SHP77 treated with DMSO at 0.1 percent for 48 hours (cell line): ENCODE measurements at places on chromosomes 5 and 9.

GRCh38 chr9:77667151-77667550, 19.0 kb upstream of the GNA14 start:
- no peak for DNase-seq

- DNase-seq: no peak
Observed at GRCh38 chr9:130204959-130205358, 32.8 kb downstream of the NCS1 start.

DNA sequence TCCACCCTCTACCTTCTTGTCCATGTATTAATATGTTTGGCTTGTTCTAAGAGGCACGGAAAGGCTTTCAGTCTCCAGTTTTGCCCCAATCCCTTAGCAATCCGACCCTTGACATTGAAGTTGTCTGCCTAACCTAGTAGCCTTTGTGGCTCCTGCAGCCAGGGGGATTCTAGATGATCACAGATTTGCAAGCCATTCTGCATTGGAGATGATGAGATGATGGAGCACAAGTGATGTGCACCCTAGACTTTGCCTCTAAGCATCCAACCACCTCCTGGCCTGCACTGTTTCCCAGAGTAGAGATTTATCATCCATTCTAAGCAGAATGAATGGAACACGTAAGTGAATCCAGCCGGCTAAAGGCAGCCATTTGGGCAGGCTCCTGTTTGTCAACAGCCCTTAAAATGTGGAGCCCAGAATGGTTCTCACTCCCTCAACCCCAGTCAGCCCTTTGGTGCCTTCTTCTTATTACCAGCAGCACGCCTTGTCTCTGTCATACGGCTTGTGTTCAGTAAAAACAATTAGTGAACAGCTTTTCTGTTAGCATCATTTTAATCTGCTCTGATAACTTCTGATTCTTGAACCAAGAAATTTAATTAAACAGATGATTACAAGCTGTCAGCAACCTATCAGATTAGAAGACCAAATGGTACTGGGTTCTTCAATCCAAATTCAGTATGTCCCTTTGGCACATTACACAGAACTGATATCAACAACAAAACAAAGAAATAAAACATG, 5.7 kb upstream of the TRAF1 start:
- no peak for DNase-seq

DNA sequence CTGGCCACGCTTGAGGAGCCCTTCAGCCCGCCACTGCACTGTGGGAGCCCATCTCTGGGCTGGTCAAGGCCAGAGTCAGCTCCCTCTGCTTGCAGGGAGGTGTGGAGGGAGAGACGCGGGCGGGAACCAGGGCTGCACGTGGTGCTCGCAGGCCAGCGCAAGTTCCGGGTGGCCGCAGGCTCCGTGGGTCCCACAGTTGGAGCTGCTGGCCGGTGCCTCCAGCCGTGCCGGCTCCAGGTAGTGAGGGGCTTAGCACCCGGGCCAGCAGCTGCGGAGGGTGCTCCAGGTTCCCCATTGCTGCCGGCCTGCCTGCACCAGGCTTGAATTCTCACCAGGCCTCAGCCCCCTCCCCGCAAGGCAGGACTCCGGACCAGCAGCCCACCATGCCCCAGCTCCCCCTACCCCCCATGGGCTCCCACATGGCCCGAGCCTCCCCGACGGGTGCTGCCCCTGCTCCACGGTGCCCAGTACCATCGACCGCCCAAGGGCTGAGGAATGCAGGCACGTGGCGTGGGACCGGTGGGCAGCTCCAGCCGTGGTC, 192.8 kb upstream of the IZUMO3 start:
- DNase-seq: no peak

GRCh38 chr5:141681695-141682641, at the start of gene ARAP3:
ARAP3 (minus strand) TSS chr5:141682230; CDS start chr5:141680486, 1,744 bp downstream.
- no peak for DNase-seq

- no peak for DNase-seq
Observed at GRCh38 chr5:73327908-73328455, 120.6 kb downstream of the FOXD1 start.

DNA sequence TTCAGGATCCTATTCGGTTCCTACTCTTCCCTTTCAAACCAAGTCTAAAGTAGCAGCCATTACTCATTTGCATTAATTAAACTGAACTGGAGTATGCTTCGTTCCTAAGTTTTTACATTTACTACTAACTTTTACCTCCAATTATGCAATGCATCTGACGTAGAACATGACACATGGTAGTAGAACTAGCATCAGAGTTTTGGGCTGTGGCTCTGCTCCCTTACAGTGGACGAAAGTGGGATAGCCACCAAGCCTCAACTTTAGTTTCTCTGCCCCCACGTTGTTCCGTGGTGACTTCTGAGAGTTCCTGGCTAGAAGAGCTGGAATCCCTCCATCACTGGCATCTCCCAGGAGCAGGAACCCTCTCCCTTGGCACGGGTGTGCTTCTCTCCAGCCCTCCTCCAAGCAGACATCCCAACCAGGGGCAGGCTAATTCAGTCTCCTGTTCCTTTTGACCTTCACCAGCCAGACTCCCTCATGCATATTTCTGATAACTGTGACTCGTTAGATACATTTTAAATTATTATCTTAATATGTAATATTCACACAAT, 2.9 kb downstream of the IFNE start:
- DNase-seq: no peak

GRCh38 chr5:132291026-132291425, 3.2 kb upstream of the SLC22A4 start:
- DNase-seq: no peak

GRCh38 chr5:75463726-75464125, 47.7 kb downstream of the CERT1 start:
- no peak for DNase-seq

DNA sequence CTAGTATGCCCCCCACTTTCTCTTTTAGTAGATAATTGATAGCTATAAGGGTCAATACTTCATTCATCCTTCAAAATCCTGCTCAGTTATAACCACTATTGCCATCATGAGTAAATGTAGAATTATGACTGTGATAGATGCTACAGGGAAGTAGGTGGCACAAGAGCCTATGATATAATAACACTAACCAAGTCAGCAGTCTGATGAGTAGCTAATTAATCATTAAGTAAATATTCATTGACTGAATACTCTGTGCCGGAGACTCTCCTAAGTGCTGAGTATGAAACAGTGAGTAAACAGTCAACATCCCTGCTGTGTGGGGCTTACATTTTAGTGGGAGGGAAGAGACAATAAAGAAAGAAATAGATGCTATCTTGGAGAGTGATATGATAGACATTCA, 430.3 kb upstream of the ZNF462 start:
- DNase-seq: no peak
